NCI-H460 (cell line): ENCODE measurements at places on chromosomes 13 and 19.
A peak's percentile ranks its signal among the peaks of the same experiment; 100 is the strongest.

- no peak for DNase-seq
These were observed 54.9 kb upstream of the RFC3 start for GRCh38 chr13:33763021-33763420.

- DNase-seq = no peak
These were observed at the start of gene PGPEP1 for GRCh38 chr19:18340190-18340989. Gene PGPEP1 (plus strand): TSS chr19:18340598. CDS start chr19:18340682, 84 bp downstream.

DNA sequence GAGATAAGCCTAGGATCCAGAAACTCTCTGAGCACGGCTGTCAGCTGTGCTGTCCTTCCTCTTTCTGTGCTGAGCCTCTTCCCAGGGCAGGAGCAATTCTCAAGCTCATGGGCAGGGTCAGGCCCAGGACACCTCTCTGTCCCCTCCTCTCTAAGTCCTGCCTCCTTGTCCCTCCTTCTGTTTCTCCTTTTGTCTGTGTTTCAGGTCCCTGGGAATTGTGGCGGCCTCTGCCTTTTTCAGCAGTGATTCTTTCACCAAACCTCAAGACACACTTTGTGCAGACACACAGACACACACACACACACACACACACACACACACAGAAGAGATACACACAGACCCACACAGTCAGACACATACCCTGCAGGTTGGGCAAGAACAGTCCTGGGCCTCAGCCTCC is at the start of gene PSG1:
Gene PSG1 (minus strand): TSS at position 101 of the 400 bp plus-strand sequence. CDS start 132 bp downstream, outside the sequence.
- DNase-seq = no peak

GRCh38 chr19:50710094-50710493 is 9.5 kb downstream of the SHANK1 start:
- no peak for DNase-seq

- no peak for DNase-seq
These were observed 13.2 kb downstream of the ADGRE3 start for GRCh38 chr19:14661372-14661924.

- DNase-seq = no peak
These were observed 899.5 kb upstream of the SLC10A2 start for GRCh38 chr13:103965506-103966243.

- no peak for DNase-seq
These were observed at the start of gene CEACAM18 for GRCh38 chr19:51478381-51479234. Gene CEACAM18 (plus strand): TSS chr19:51478539.

GRCh38 chr19:39996218-39996810 is 546 bp upstream of the ZNF546 start:
- peak; percentile 16 for DNase-seq

DNA sequence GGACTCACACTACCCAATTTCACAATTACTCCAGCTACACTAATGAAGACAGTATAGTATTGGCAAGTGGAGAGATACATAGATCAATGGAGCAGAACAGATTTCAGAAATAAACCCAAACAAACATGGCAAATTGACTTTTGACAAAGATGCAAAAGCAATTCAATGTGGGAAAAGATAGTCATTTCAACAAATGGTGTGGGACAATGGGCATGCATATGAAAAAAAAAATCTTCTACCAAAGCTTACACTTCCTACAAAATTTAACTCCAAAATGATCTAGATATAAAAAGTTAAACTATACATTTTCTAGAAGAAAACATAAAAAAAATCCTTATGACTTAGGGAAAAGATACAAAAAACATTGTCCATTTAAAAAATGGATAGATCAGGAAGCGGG is 2.7 kb upstream of the IGFL4 start:
- DNase-seq = no peak

- DNase-seq = no peak
These were observed 796 bp downstream of the ZNF304 start for GRCh38 chr19:57351867-57352266.

DNA sequence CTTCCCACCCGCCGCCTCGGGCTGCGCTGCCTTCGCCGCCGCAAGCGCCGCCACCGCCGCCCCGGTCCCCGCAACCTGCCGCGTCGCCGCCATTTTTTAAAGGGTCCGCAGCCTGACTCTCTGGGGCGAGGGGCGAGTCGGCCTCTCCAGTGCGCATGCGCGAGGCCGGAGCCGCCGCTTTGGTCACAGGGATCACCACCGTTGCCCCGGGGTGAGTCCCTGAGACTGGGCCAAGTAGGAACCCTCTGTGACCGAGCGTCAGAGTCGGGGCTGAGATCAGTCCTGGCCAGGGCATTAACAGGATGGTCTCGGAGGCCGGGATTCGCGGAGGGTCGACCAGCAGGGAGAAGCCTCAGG is 42.6 kb downstream of the ZNF146 start:
- DNase-seq = no peak

- no peak for DNase-seq
These were observed 1351.3 kb downstream of the EFNB2 start for GRCh38 chr13:105184201-105184600.

GRCh38 chr13:42056146-42056545 is 7.7 kb downstream of the DGKH start:
- no peak for DNase-seq

GRCh38 chr19:16367261-16367683 is 42.6 kb downstream of the KLF2 start:
- no peak for DNase-seq

DNA sequence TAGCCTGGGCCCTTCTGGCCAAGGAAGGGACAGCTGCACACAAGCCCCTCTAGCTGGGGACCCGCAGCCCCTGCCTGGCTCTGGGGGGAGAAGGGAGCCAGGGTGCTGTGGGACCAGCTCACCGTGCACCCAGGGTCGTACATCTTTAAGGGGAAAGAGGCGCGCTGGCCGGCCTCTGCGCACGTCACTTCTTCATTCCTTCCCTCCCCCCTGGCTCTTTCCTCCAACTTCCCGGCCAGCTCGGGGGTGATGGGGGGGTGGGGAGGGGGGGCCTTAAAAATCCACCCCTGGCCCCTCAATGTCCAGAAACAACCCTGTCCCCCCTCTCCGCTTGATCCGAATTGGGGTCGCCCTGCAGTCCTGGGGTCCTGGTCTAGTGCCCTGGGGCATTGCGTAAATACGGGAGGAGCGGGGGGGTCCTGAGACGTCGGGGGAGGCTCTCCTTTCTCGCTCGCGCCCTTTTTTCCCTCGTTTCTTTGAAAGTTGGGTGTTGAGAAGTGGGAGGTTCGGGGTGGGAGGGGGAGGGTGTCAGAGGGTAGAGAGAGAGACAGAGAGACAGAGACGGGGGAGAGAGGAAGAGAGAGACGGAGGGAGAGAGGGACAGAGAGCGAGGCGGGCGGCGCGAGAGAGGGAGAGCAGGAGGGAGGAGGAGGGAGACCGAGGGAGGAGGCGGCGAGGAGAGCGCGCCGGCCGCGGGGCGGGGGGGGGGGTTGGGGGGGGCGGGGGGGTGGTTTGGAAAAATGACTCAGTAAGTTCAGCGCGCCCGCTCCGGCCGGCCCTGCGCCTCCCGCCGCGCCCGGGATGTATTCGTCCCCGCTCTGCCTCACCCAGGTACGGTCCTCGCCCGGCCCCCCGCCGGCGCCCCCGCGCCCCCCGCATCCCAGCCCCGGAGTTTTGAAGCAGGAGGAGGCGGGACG is at the start of gene NFIC:
Gene NFIC (plus strand): TSS at position 748 of the 917 bp plus-strand sequence. CDS start 54 bp downstream, at position 802.
- DNase-seq = peak; percentile 54

DNA sequence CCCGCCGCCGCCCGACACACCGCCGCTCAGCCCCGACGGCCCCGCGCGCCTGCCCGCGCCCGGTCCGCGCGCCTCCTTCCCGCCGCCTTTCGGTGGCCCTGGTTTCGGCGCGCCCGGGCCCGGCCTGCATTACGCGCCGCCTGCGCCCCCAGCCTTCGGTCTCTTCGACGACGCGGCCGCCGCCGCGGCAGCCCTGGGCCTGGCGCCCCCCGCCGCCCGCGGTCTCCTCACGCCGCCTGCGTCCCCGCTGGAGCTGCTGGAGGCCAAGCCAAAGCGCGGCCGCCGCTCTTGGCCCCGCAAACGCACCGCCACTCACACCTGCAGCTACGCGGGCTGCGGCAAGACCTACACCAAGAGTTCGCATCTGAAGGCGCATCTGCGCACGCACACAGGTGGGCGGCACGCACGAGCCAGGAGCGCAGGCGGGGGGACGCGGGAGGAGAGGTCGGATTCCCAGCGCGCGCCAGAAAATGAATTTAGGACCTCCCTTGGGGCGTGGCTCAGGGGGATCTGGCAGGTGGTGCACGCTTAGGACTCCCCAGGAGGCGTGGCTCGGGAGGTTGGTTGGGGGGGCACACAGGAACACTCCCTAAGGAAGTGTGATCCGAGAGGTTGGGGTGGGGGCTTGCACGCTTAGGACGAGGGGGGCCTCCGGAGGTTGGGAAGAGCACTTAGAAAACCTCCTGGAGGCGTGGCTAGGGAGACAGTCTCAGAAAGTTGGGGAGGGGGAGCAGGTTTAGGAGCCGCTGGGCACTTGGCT is 1.2 kb downstream of the KLF2 start:
- DNase-seq = no peak

DNA sequence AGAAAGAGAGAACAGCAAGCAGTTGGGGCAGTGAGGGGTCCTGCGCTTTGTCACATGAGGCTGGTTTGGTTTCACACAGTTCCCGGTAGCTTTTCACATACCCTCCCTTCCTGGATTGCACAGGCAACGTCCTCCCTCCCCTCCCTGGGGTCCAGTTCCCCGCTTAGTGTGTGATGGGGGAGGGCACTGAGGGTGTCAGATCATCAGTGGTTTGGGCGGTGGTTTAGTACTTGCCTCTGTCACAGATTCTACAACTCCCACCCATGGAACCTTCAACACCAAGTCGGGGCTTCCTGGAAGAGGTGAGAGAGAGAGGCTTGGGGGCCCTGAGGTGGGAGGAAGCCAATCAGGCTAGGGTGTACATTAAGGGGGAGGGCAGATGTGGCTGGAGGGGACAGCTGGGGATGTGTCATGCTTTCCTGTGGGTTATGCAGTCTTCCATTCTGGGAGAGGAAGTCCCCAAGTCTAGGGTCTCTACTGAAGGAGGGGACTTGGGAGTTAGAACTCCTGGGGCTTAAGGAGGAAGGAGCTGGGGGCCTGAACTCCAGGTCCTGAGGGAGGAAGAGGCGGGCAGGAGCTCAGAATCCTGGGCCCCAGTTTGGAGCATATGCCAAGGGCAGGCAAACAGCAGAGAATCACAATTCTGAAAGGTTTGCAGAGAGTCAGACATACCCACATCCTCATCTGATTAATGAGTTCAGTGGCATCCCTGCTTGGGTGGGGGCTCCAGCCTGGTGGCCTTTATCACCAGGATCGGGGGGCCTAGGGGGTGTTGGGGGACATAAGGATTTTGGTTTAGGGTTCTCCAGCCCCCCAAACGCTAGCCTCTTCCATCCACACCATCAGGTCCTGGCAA is at the start of gene NKG7:
Gene NKG7 (minus strand): TSS at position 6 of the 856 bp plus-strand sequence. CDS start 119 bp downstream, outside the sequence.
- DNase-seq = no peak

GRCh38 chr13:42656161-42656560 is 82.2 kb downstream of the TNFSF11 start:
- DNase-seq = no peak

DNA sequence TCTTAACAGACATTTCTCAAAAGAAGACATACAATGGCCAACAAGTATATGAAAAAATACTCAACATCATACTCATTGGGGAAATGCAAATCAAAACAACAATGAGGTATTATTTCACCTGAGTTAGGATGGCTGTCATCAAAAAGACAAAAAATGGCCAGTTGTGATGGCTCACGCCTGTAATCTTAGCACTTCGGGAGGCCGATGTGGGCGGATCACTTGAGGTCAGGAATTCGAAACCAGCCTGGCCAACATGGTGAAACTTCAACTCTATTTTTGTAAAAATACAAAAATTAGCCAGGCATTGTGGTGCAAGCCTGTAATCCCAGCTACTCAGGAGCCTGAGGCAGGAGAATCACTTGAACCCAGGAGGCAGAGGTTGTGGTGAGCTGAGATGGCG is 22.0 kb downstream of the CEACAM16 start:
- no peak for DNase-seq

DNA sequence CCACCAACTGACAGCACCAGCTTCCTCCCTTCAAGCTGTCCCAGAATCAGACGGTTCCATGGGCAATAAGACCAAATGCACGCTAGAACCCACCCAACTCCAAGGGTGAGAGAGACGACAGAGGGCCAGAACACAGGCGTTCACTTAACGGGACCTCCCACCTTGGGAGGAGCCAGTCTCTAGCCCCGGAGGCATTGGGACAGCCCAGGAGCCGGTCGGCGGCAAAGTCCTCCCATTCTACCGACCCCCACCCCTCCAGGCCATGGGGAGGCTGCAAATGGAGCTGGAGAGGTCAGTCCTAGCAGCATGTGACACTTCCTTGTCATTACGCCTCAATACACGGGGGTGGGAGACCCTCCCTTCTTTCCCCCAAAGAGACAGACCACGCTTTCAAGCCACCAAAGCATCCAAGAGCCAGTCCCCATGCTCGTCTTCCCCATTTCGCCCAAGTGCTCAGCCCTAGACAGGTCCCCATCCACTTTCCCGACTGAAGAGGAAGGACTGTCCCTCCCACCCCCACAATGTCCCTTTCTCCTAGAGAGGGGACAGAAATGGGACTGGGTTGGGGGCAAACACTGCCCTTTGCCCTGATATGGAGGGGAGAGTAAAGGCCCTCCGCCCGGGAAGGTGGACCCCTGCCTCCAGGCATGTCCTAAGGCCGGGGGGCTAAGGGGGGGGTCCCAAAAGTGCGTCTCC is 964 bp downstream of the KHSRP start:
- no peak for DNase-seq

- no peak for DNase-seq
These were observed 27.9 kb downstream of the ENOX1 start for GRCh38 chr13:43758834-43759233.

DNA sequence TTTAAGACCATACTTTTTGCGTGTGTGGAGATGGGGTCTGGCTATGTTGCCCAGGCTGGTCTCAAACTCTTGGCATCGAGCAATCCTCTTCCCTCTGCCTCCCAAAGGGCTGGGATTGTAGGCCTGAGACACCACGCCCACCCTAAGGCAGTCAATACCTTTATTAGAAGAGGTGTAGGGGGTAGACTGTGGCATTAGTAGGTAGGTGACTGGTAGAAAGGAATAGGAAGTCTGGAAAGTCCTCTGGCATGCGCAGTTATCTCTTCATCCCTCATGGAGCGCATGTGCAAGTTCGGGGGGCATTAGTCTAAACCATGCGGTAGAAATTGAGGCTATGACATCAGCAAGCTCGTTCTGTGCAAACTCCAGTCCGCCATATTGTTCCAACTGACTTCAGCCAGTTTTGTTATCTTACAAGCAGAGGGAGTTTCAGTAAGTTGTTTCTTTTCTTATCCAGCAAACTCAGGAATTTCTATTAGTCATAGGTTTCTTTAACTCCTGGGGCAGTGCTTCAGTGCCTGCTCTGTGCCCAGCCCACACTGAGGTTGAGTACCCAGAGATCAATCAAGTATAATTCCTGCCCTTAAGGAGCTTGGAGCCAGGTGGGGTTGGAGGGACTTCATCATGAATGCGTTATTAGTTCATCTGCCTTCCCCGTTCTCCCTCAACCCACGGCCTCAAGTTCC is 7.3 kb upstream of the RANBP3 start:
- no peak for DNase-seq

- DNase-seq = no peak
These were observed 400 bp downstream of the PLEKHG2 start for GRCh38 chr19:39412867-39413271.

GRCh38 chr19:4732680-4733114 is 9.1 kb upstream of the DPP9 start:
- DNase-seq = peak; percentile 36

DNA sequence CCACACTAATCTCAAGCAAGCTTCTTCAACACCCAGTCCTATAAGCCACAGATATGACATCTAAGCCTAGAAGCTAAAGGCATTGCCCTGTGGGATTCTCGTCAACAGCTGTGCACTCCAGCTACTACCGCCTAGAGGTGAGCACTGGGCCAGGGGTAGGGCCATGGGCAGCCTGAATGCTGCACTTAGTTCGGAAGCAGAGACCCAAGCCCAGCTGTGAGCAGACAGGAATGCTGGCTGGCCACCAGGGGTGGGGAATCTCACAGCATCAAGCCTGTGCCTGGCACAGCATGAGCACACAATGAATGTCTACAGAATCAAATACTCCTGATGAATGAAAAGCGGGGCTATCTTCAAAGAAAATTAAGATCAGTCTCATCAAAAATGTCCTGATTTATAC is 167.5 kb upstream of the UBL3 start:
- DNase-seq = no peak
